Activated CD8-positive, alpha-beta memory T cell treated with anti-CD3 and anti-CD28 coated beads for 1 hour (primary cell): ENCODE measurements at places on chromosomes 16 and 17.

DNA sequence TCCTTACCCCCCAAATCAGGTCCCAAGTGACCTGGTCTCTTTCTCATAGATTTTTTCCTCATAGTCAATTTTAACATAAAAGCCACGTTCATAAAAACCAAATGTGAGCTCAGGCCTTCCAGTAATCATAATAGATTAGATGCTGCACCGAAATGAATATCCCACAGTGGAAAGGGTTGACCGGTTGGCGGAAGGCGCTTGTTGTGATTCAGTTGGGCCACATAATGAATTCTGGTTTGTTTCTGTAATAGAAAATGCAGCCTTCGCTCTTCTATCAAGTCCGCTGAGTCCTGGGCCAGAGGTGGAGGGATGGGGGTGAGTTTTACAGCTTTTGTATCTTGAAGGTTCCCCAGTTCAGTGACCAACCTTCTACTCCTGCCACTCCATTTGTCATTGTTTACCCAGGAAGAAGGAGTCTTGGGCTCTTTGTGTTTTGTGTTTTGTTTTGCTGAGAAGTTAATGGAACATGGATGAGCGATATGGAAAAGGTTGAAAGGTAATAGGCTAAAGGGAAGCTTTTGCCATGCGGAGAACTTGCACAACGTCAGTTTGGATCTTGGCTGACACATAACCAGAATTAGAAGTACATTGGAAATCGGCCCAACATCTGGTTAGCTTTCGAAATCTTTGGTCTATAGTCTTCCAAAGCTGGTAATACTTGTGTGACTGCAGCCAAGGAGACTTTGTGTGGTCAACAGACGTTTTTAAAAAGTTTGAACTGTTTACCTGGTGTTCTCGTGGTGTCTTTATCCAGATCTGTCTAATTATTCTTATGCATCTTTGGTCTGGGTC is 89.5 kb downstream of the CLEC16A start:
- DNase-seq: no peak

- peak; percentile 40 for DNase-seq
Measured at GRCh38 chr17:73192206-73192893, 505 bp upstream of the COG1 start.

- no peak for DNase-seq
Measured at GRCh38 chr17:9087921-9088320, 66.6 kb downstream of the NTN1 start.

DNA sequence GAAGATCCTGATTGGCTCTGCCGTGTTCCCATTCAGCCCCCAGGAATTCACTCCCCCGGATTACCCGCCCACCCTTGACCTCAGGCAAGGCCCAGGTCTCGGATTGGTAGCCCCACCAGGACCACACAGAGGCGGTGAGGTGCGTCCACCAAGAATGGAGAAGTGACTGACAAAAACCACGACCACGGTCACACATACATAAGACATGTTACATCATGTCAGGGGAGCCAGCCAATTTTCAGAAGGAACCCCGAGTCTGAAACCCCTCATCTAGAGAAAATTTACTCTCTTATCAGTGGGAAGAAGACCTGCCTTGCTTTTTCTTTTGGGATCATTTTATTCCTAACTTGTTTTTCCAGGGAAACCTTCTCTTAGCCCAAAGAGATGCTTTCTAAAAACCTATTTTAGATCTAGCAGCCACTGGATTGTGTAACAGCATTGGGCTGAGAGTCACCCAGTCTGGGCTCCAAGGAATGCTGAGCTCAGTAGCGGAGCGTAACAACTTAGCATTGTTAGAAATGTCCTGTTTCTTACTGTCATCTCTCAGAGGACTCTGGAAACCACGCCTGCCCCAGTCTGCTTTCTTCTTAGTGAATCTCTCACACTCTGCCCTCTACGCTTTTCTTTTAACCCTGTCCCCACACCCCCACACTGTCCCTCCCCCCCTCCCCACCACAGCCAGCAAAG is 164.1 kb downstream of the CMIP start:
- no peak for DNase-seq

- DNase-seq: no peak
Measured at GRCh38 chr17:45149669-45150664, 1.7 kb downstream of the HEXIM1 start.

DNA sequence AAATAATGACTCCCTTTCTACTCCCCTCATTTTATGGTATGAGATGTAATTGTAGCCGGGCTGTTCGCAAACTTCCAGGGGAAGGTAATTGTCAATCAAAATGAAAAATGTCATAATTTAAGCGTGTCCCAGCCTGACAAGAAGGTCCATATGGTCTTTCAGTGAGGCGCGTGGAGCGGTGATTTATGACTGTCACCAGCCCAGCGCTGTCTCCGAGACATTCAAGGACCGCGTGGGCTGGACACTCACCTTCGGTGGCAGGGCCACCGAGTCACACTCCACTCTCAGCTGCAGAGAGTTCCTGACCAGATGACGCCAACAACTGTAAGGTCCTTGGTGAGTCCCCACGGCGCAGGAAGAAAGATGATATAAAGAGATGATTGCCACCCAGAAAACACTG is 157.7 kb upstream of the TNRC6C start:
- no peak for DNase-seq

DNA sequence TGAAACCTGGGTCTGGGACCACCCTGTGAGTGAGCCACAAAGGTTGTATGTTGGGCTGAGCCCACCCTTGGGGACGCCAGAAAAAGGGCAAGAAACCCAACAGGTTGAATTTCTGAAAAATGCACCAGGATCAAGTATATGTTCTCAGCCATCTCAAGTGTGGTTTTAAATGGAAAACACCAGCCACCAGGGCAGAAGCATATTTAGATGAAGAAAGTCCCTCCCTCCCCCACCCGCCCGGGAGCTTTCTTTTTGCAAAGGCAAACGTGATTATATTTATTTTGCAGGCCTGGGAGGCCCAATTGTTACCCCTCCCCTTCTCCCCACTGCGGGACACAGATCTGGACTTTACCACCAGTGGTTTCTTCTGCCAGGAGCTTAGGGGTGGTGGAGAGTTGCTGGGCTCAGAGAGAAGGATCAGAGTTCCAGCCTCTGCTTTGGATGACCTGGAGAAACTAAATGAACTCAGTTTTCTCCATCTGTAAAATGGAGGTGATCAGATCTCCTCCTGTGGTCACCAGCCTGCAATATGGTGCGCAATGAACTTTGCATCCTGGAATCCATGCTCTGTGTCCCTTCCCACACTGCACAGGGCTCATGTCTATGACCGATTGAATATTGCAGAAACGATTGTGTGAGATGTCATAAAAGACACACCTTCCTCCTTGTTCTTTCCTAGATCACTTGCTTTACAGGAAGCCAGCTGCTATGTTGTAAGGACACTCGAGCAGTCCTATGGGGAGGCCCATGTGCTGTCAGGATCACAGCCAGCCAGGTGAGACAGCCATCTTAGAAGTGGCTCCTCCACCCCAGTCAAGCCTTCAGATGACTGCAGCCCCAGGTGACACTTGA is 21.0 kb upstream of the NGFR start:
- no peak for DNase-seq

- no peak for DNase-seq
Measured at GRCh38 chr16:81602256-81602776, 157.7 kb downstream of the CMIP start.

DNA sequence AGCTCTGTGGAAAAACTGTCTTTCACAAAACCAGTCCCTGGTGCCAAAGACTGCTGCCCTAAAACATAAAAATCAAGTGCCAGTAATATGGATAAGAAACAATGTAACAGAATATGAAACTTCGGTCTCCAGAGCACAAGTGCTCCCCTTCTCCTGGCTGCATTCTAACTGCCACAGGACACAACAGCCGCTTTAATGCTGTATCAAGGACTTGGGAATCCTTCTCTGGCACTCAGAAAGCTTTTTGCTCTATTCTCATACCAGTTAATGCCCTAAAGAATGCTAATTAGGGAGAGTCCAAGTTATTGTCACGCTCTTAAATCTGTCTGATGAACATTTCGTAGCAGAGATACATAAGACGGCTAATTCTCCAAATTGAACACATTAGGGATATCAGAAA is 90.9 kb downstream of the PARN start:
- DNase-seq: no peak

GRCh38 chr16:62715701-62716100 is 679.5 kb upstream of the CDH8 start:
- DNase-seq: no peak

DNA sequence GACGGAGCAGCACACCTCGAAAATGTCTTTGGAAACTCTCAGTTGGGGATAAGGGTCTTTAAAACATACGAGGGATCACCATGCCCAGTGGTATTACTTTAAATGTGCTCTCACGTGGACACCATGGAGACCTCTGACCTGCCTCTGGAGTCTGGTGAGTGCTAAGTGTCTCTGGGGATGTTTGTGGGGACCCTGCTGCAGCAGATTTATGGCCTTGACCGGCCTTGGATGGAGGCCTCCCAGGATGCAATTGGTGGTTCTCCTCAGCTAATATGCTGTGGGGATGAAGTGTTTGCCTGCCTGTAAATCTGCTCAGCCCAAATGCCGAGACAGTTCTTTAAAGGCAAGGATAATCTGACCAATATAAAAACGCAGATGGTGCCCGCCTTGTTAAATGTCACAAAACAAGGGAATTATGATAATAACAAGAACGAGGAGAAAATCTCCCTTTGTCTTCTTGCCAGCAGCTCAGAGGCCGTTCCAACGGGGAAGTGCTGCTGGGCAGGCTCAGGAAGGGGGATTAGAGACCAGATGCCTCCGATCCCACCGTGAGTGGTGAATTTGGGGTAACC is 154.4 kb downstream of the ABCC12 start:
- no peak for DNase-seq

GRCh38 chr17:70434536-70435490 is 265.5 kb downstream of the KCNJ2 start:
- no peak for DNase-seq

- DNase-seq: no peak
Measured at GRCh38 chr17:14202388-14203166, 34.1 kb downstream of the CDRT15 start.

DNA sequence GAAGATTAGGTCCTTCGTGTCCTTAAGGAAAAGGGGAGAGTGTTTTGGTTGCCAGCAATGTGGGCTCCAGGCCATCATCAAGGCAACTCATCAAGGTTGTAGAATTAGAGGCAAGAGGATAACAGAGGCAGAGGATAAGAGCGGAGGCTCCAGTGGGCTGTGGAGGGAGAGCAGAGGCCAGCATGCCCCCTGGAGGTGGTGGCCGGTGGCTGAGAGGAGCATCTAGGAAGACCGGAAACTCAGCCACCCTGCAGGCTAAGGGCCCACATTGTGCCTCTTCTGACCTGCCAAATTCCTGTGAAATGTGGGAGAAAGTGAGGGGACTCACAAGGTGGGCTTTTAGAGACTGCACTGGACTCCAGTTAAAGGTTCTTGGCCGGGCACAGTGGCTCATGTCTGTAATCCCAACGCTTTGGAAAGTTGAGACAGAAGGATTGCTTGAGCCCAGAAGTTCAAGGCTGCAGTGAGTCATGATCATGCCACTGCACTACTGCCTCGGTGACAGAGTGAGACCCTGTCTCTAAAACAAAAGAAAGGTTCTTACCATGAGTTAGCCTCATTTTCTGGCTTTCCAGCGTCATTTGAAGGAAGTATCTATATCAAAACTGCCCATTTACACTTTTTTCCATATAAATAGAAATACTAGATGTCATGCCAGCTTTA is 62.7 kb upstream of the ADORA2B start:
- DNase-seq: no peak

GRCh38 chr16:68468842-68469241 is 20.5 kb upstream of the SMPD3 start:
- no peak for DNase-seq

DNA sequence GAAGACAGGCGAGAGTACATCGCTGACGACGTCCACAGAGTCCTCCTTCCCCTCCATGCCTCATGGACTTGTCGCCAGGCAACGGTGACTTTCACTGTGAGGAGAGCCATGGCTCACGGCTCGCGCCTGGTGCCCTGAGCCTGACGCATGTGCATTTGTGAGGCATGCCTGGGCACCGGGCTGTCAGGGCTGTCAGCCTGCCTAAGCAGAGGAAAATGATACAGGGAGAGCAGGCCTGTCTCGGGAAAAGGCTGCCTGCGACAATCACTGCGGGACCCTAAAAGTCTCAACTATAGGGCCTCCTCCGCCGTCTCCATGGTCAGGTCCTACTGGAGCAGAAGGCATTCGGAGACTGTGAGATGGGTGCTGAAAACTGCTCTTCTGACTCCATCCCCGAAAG is 135.5 kb upstream of the WSB1 start:
- no peak for DNase-seq

DNA sequence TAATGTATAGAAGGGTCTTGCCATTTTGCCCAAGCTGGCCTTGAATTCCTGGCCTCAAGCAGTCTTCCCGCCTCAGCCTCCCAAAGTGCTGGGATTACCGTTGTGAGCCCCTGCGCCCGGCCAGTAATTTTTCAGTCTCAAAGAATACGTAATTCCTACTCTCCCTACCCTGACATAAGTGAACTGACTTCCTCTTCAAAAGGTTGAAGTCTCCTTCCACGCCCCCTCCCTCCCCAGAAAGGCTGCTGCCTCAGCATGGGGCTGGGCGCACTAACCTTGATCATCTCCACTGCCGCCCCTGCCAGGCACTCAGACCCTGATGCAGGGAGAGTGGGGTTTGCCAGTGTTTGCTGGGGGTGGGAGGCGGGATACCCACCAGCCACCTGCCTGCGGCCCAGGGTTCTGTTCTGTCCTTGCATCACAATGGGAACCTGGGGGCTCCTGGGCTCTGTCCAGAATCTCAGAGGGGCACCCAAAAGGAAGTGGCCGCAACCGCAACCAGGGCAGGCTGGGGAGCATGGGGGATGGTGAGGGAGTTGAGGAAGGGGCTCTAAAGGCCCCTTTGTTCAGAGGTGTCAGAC is 27.5 kb downstream of the KIFC3 start:
- DNase-seq: no peak

DNA sequence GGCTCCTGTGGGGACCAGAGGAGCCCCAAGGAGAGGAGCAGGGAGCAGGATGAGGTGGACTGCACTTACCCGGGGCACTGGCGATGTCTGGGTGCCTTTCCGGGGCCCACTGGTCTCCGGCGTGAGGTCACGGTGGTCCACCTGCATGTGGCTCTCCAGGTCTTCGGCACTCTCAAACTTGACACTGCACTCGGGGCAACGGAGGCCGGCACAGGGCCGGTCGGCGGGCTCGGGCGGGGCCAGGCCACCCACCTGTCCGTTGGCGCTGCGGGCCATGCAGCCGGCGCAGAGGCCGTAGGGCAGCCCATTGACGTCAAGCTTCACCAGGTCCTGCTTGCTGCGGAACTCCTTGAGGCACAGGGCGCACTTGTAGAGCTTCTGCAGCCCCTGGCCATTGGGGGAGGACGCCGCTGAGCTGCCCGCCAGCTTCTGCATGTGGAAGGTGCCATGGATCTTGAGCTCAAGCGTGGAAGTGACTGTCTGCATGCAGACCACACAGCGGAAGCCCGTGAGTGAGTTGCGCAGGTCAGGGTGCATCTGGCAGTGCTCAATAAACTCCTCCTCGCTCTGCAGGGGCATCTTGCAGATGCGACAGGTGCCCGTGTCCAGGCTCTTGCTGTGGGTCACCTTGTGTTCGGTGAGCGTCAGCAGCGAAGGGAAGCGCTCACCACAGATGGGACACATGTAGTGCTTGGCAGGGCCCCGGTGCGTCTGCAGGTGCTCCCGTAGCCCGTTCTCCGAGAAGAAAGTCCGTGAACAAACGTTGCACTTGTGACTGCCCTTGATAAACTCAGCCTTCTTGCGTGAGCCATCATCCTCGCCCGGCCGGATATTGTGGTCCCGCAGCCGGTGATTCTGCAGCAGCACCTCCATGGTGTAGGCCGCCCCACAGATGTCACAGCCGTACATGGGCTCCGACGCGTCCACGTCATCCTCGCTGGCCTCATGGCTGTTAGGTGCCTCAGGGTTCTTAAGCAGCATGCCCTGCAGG is 220.0 kb downstream of the ZNF423 start:
- DNase-seq: no peak

GRCh38 chr16:19841184-19841583 is 43.5 kb downstream of the GPRC5B start:
- no peak for DNase-seq
